ENCODE measurements at places on chromosomes 3 and 15.

- no peak for DNase-seq
Observed at GRCh38 chr3:138846262-138846791, 11.6 kb upstream of the PIK3CB start.

GRCh38 chr3:134666885-134667284 lies 16.1 kb upstream of the KY start:
- DNase-seq, result no peak

DNA sequence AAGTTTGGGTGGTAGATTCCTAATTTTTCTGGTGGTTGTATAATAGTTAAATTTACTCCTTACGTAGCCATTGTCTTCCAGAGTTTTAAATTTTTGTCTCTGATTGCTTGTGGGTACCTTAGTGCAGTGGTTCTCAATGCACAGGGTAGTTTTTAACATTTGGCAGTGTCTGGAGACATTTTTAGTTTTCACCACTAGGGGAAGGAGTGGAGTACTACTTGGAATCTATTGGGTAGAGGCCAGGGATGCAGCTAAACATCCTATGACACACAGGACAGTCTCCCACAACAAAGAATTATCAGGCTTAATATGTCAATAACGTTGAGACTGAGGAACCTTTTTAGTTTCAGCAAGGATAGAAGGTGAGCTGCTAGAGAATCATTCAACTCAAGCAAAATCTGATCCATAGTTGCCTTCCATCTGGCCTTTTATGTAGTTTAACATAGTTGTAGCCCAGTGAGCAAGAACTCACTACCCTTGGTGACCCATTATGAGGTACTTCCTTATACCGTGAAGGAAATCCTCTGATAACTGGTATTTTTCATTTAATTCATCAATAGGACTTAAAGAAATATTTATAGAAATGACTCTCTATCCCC lies 8.6 kb upstream of the STX19 start:
- no peak for DNase-seq

DNA sequence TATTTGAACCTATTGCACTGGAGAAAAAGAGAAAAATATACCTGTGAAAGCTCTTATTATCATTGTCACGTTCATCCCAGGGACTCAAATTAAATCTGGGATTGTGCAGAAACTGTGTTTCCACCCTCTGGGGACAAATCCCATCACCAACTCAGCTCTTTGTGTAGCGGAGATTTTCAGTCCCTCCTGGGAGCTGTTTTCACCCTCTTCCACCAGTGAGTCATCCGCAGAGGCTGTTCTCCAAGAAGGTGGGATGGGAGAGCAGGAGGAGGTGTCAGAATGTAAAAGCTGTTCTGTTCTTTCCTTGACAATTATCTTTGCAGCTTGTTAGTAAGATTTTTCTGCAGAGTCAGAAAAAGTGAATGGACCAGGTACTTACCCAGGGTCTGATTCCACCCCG lies 28.0 kb downstream of the SV2B start:
- no peak for DNase-seq

- DNase-seq, result no peak
Observed at GRCh38 chr15:66941108-66941711, 124.2 kb upstream of the SMAD3 start.

GRCh38 chr3:170421111-170421641 lies 2.5 kb downstream of the CLDN11 start:
- no peak for DNase-seq

DNA sequence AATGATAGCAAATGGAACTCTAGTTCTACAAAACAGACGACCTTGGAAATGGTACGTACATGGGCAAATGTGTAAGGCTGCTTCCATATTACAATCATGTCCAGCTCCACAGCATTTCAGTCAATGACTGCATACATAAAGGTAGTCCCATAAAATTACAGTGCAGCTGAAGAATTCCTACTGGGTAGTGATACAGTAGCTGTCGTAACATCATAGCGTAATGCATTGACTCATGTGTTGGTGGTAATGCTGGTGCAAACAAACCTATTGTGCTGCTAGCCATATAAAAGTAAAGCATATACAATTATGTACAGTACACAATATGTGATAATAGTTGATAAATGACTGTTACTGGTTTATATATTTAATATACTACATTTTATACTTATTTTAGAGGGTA lies 18.5 kb downstream of the TTC23 start:
- DNase-seq, result no peak

DNA sequence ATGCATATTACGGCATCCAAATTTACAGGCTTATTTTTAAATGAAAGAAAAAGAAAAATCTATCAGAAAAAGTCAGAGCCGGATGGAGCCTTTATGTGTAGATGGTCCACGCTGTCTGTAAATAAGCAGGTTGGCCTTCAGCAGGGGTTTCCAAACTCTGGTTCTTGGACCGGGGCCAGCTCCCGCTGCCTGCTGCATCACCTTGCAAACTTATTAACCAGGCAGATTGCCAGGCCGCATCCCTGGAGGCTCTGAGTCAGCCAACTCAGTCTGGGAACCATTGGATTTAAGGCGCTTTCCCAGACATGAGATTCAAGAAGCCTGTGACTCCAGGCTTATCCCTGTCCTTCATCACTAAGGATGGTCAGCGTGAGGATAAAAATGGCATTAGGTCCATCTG lies 212.4 kb downstream of the OPA1 start:
- DNase-seq, result no peak

GRCh38 chr3:114213627-114214541 lies 23.5 kb downstream of the ZNF80 start:
- peak; percentile 86 for DNase-seq

- DNase-seq, result no peak
Observed at GRCh38 chr3:143482106-143483088, 362.8 kb downstream of the CHST2 start.

DNA sequence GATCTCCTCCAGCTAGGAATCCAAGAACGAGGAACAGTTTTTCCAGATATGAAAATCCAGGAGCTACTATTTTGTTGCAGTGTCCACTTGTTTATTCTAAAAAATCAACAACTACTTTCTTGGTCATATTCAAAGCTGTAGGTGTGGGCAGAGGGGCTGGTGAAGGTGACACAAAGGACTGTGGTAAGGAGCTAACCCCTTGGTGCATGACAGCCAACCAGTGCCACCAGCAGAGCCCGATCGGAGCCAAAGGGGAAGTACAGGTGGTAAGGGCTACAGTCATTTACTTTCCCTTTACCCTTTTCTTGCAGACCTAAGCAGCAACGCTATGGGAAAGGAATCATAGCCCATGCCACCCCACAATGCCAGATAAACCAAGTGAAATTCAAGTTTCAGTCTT lies 30.7 kb downstream of the PLA1A start:
- no peak for DNase-seq

DNA sequence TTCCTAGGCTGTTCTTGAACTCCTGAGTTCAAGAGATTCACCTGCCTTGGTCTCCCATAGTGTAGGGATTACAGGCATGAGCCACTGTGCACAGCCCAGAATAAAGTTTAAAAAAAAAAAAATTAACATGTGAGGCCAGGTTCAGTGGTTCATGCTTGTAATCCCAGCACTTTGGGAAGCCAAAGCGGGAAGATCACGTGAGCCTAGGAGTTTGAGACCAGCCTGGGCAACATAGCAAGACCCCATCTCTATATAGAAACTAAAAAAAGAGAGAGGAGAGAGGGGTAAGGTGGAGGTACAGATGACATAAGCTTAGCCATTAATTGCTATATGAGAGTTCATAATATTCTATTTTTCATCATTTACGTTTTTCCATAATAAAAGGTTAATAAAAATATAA lies 21.5 kb downstream of the ZNF148 start:
- DNase-seq, result no peak

DNA sequence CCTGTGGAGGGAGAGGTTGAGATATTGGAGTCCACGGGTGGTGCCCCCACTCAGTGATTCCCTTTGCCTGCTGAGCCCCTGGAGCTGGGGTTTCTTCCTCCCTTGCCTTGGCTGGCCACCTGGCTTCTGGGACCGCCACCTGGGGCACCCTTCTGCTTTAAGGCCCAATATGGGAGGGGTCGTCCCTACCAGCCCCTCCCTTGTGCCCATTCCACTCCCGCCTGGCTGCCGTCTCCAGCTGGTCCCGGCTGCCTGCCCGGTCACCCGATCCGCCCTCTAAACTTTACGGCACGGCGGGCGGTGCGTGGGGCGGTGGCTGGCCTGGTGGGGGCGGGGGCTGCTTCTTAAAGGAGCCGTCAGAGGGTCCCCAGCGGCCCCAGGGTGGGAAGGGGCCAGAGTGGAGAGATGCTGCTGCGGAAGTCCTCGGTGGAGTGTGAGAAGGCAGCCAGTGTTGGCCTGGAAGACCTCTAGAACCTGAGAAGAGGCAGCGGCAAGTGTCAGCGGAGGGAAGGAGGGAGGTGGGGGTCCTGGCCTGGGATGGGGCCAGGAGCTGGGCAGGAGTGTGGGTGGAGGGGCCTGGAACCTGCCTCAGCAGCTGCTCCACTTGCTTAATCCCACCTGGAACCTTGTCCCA lies 1.6 kb upstream of the SEMA3B start:
- DNase-seq, result no peak

DNA sequence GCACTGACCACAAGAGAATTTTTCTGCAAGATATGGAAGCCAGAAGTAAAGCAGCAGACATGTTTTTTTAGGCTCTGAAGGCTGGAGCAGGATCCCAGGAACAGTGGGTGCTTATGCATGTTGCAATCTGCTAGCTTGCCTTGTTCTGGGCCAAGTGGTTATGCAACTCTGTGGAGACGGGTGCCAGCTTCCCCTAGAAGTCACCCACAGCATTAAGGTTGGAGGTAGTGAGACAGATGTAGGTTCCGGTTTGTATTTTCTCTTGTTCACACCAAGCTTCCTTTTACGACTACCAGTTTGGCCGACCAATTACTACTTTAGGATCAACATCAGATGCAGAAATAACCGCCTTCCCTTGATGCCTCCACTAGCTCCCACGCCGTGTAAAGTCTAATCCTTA lies 11.1 kb downstream of the DPH3 start:
- DNase-seq, result no peak

GRCh38 chr3:101638261-101638745 lies 38.6 kb downstream of the ZBTB11 start:
- DNase-seq, result no peak

DNA sequence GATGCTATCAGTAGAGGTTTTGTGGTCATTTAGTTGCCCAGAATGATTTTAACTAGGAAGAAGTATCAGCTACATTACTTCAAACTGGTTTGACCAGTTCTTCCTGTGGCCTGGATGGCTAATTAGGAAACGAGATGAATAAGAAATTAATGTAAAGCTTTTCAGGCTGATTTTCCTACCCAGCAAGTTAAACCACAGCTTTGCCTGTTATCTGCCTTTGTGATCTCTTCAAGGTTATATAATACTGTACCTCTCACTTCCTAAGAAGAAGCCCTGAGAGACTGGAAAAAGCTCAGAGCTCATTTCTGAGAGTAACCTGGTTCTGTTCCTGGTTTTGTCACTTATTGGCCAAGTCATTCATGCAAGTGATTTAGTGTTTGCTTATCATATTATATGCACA lies 782.2 kb upstream of the GOLIM4 start:
- no peak for DNase-seq

GRCh38 chr3:124552224-124552623 lies 178.0 kb upstream of the UMPS start:
- no peak for DNase-seq

DNA sequence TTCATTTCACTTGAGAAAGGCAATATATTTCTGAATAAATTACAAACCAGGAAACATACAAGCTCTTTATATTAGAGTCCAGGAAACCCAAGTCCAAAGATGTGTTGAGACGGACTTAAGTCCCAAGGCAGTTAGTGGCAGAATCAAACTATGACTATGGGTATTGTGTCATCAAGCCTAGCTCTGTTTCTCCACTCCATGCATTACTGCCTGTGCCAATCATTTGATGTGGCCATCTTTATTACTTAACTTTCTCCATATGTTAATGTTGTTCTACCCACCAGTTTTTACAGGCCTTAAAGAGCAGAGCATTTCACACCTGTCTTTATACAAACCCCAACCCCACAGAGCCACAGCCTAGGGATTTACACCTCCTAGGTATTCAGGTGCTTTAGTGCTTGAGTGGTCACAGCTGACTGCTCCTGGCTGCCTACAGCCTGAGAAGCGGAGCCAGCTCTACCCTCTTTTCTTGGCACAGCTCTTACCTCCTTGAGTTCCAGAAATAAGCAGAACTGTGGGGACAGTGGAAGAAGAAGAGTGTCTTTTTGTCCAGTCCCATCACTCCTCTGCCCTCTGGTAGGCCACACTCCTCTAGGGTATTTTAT lies 92.1 kb downstream of the DTWD1 start:
- no peak for DNase-seq

DNA sequence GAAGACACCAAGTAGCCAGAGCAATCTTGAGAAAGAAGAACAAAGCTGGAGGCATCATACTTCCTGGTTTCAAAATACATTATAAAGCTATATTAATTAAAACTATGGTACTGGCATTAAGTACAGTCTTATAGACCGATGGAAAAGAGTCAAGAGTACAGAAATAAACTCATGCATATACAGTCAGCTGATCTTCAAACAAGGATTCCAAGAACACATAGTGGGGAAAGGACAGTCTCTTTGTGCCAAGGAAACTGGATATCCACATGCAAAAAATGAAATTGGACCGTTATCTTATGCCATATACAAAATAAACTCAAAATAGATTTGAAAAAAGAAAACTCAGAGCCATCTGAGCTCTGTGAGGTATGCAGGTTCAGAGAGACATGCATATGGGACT lies 57.4 kb downstream of the SERP1 start:
- DNase-seq, result no peak

GRCh38 chr15:38867556-38867955 lies 302.9 kb upstream of the RASGRP1 start:
- DNase-seq, result no peak

- peak; percentile 84 for DNase-seq
Observed at GRCh38 chr3:15271785-15272381, 60.5 kb downstream of the SH3BP5 start.

- no peak for DNase-seq
Observed at GRCh38 chr3:126081618-126082361, 2.1 kb downstream of the SLC41A3 start.

DNA sequence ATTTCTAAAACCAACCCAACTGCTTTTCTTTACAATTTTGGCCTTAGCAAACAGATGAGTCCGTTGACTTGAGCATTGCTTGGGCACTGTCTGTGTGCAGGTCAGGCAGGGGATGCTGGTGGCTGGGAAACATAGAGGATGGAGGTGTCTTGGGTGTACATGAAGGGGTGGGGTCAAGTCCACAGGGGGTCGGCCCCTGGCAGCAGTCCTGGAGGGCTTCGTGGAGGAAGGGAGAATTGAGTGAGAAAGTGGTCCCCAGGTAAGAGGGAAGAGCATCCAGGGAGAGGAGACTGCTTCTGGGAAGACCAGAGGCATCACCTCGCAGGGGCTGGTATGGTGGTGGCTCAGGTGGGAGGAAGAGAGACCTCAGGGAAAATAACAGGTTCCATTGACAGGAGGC lies 144.8 kb downstream of the TJP1 start:
- no peak for DNase-seq

GRCh38 chr3:49512781-49513355 lies 41.4 kb upstream of the BSN start:
- no peak for DNase-seq

DNA sequence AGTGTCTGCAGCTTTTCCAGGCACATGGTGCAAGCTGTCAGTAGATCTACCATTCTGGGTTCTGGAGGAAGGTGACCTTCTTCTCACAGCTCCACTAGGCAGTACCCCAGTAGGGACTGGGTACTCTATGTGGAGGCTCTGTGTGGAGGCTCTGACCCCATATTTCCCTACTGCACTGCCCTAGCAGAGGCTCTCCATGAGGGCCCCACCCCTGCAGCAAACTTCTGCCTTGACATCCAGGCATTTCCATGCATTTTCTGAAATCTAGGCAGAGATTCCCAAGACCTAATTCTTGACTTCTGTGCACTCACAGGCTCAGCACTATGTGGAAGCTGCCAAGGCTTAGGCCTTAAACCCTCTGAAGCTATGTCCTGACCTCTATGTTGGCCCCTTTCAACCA lies 1060.0 kb downstream of the NAALADL2 start:
- no peak for DNase-seq

- DNase-seq, result no peak
Observed at GRCh38 chr3:51245867-51246266, 139.2 kb upstream of the MANF start.

Data from GM12864 (cell line).